ENCODE measurements at places on chromosomes 16 and 17.
A peak's percentile ranks its signal among the peaks of the same experiment; 100 is the strongest.

- H3K27me3 ChIP-seq, result peaks cover 21% of the 10 kb centered on the region
- H3K27ac ChIP-seq, result no peak overlapping the region
- DNase-seq, result no peak
- H3K4me3 ChIP-seq, result no peak overlapping the region
Measured at GRCh38 chr16:83970430-83970815, 2.4 kb downstream of the NECAB2 start.

DNA sequence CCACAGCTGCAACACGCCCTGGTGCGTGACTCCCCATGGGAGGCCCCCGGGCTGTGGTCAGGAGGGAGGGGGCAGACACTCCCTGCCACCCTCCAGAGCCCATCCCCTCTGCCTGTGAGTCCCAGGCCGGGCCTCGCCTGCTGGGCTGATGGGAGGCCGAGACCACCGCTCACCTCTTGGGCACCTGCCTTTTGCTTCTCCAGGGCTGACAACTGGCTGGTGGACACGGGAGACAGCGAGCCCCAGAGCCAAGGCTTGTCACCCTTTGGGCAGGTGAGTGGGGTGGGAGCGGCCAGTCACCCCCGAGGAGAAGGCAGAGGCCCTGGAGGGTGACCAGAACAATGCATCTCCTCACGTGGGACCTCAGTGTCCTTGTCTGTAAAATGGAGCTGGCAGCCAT lies 20.8 kb downstream of the CHMP1A start:
- H3K4me3 ChIP-seq, result no peak overlapping the region
- no peak for DNase-seq
- no peak overlapping the region for H3K27ac ChIP-seq
- H3K36me3 ChIP-seq, result no peaks in the 10 kb centered on the region
- H3K4me1 ChIP-seq, result no peaks in the 10 kb centered on the region
- no peaks in the 10 kb centered on the region for H3K27me3 ChIP-seq

DNA sequence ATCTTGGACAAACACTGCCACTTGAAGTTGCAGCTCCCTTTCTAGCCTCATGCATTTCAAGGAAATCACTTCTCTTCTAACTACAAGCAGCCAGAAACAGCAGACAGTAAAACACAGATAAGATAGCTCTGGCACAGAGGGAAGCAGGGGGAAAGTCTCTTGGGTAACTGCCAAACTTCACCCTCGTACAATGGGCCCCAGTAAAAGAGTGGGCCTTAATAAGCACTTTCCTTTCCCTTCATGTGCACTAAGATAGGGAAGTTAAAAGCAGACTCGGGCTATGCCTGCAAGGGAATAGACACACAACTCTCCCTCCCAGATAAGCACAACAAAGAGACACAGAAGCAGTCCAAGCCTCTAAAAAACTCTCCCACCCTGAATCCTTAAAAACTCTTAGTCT lies 4.2 kb upstream of the KRTAP4-5 start:
- no peak overlapping the region for H3K4me3 ChIP-seq
- no peaks in the 10 kb centered on the region for H3K27me3 ChIP-seq
- H3K36me3 ChIP-seq, result no peaks in the 10 kb centered on the region
- no peak overlapping the region for H3K27ac ChIP-seq
- H3K4me1 ChIP-seq, result no peaks in the 10 kb centered on the region
- DNase-seq, result no peak

DNA sequence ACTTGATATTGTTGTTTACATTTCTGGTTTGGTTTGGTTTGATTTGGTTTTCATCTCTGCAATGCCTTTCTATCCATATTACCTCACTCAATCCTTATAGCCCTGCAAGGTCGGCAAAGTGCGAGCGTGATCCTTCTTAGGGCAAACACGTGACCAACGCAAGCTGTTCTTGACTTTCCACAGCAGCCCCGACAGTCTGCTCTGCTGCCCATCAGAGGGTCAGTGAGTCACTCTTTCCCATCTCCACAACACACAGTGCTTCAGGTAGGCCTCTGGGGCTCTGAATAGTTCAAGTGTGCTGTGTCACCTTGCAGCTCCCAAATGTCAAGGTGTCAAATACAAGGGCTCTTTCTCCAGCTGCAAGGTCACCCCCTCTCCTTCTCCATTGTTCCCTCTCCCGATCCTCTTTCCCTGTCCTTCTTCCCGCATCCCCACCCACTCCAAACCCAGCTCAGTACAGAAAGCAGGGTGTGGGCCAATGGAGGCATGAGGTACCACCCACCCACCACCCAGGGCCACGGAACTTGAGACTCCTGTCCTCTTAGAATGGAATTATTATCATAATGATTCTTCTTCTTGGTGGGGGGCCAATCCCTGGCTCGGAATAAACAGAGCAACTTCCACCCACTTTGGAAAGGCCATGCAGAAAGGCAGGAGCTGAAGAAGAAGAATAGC lies 139.7 kb downstream of the SLC39A11 start:
- H3K27ac ChIP-seq, result no peak overlapping the region
- no peak overlapping the region for H3K4me3 ChIP-seq
- H3K27me3 ChIP-seq, result no peaks in the 10 kb centered on the region
- H3K36me3 ChIP-seq, result no peaks in the 10 kb centered on the region

GRCh38 chr16:83187405-83187804 lies 560.6 kb downstream of the CDH13 start:
- H3K27ac ChIP-seq, result no peak overlapping the region
- no peak overlapping the region for H3K4me3 ChIP-seq
- H3K4me1 ChIP-seq, result no peaks in the 10 kb centered on the region
- no peak for DNase-seq
- H3K27me3 ChIP-seq, result no peaks in the 10 kb centered on the region
- H3K36me3 ChIP-seq, result no peaks in the 10 kb centered on the region

GRCh38 chr17:7256766-7257456 lies 4.9 kb downstream of the ELP5 start:
- no peak overlapping the region for H3K4me3 ChIP-seq
- no peak overlapping the region for H3K27ac ChIP-seq
- DNase-seq, result no peak
- peaks cover 21% of the 10 kb centered on the region for H3K4me1 ChIP-seq
- H3K27me3 ChIP-seq, result no peaks in the 10 kb centered on the region

DNA sequence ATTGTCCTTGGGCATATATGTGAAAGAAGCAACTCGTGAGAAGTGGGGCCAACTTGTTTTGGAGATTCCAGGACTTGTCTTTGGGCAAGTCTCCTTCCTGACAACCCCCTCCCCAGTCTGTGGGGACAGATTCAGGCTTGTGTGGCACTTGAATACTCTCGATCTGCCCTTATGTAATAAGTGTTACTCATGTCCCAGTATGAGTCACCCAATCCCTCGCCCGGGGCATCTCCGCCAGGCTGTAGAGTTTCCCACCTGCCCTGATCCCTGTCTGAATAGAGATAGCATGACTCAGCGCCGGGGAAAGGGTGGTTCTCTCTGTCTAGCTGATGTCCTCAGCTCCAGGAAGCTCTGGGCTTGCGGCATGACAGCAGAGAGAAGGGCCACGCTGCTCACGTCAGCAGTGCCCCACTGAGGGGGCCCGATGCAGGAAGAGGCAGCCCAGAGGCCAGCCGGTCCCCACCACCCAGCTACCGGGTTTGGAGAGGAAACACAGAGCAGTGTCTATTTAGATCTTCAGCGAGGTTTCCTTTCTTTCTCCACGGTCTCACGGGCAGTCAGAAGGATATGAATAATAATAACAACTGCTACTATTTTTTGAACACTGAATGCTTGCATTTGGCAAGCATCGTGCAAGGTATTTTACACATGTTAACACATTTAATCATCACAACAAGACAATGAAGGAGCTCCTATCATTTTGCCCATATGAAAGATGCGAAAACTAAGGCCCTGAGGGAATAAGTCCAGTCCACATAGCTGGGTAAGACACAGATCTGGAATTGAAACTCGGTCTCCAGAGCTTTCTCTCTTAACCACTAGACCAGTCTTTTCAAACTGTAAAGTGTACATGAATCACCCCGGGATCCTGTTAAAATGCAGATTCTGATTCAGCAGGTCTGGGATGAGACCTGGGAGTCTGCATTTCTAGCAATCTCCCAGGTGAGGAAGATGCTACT lies 426.7 kb upstream of the MAF start:
- DNase-seq, result peak; percentile 6
- no peak overlapping the region for H3K4me3 ChIP-seq
- H3K27ac ChIP-seq, result no peak overlapping the region
- H3K4me1 ChIP-seq, result peaks cover 5% of the 10 kb centered on the region
- H3K27me3 ChIP-seq, result no peaks in the 10 kb centered on the region
- no peaks in the 10 kb centered on the region for H3K36me3 ChIP-seq

DNA sequence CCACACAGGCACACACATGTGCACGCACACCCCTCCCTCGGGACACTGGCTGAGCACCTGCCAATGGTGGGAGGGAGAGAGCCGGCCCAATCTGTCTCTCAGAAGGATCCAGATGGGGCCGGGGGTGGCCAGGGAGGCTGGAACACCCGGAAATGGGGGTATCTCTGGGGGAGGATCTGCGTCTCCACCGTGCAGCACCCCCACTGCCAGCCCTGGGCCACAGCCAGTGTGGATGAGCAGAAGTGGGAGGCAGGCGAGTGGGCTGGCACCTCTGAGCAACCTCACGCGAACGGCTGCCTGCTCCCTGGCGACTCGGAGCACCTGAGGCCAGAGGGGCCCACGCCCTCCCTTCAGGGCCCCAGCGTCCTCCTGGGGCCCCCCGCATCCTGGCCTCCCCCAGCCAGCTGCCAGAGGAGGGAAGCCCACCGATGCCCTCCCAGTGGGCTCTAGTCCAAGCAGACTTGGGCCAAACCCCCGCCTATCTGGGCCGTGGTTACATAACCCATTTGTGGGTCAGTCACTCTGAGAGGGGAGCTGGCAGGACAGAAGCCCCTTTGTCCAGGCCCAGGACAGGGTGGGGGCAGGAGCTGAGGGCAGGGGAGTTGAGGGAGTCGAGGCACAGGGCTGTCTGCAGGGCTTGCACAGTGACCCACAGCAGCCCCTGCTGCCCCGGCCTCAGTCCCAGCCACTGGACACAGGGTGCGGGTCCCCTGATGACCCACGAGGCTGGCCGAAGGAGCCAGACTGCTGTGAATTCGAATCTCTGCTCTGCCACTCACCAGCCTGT lies 5.6 kb downstream of the CASKIN1 start:
- DNase-seq, result no peak
- H3K4me1 ChIP-seq, result peaks cover 10% of the 10 kb centered on the region
- no peaks in the 10 kb centered on the region for H3K36me3 ChIP-seq
- H3K27me3 ChIP-seq, result peaks cover 14% of the 10 kb centered on the region
- H3K27ac ChIP-seq, result no peak overlapping the region

DNA sequence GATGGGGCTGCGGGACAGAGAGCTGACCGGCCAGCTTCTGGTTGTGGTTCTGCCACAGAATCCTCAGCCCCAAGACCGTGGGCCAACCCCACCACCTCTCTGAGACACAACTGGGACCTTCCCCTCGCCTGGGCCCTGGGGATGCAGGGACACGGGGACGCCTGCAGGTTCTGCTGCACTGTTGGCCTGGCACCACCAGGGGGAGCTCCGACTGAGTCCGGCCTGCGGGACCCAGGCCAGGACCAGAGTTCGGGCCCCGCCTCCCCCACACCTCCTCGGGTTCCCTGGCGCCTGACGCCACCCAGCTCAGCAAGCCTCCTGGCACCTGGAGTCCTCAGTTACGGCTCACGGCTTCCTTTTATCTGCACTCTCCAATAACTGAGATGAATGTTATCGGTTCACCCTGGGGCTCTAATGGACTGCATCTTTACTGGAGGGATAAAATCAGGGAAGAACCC lies 27.3 kb downstream of the TBC1D16 start:
- no peaks in the 10 kb centered on the region for H3K27me3 ChIP-seq
- no peaks in the 10 kb centered on the region for H3K36me3 ChIP-seq
- H3K27ac ChIP-seq, result no peak overlapping the region

DNA sequence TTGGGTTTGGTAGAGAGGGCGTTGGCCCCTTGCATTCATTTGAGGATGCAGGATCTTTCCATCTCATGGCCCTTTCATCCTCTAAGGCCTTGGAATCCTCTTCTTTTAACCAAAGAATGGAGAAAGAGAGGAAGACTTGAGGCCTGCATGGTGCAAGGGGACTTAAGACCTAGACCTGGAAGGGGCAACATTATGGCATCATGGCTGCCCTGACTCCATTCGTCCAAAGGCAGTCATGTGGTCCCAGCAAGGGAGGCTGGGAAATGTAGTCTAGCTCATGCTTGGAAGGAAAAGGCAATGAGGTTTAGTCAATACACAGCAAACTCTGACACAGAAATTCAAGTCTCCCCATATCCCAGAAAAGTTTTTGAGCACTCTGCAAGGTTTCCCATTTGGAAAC lies 30.7 kb upstream of the CDRT4 start:
- no peaks in the 10 kb centered on the region for H3K27me3 ChIP-seq
- peaks cover 5% of the 10 kb centered on the region for H3K4me1 ChIP-seq
